ENCODE measurements at places on chromosomes 4 and X.

DNA sequence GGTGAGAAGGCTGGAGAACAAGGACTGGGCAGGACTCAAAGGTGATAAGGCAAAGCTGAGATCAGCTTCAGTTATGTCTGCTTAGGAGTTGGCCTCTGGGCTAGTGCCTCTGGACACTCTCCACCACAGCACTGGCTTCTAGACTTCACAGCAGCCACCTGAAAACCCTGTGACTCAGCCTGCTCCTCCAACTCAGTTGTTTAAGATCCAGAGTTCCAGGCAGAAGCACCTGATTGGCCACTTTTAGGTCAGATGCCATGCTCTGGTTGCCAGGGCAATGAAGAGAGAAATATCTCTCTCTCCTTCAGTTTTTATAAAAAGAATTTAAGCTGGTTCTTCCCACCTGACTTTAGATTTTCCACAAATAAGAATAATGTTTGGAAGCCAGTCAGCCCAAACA, 47.9 kb upstream of the BLTP1 start:
- no peak for DNase-seq

GRCh38 chr4:3729188-3729881, 36.9 kb upstream of the ADRA2C start:
- DNase-seq, result peak; percentile 38

DNA sequence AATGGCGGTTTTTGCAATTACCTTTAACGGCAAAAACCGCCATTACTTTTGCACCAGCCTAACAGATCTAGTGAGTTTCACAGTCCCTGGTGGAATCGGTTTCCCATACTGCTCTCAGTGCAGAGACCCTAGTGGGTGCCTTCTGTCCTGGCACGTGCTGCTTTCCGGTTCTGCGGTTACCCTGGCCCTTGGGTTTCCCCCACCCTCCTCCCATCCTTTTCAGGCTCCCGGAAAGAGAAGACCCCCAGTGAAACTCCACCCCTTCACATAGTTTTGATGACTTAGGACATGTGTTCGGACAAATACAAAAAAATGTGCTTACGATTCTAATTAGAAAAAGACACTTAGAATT, 36.9 kb downstream of the NLGN3 start:
- DNase-seq, result no peak

DNA sequence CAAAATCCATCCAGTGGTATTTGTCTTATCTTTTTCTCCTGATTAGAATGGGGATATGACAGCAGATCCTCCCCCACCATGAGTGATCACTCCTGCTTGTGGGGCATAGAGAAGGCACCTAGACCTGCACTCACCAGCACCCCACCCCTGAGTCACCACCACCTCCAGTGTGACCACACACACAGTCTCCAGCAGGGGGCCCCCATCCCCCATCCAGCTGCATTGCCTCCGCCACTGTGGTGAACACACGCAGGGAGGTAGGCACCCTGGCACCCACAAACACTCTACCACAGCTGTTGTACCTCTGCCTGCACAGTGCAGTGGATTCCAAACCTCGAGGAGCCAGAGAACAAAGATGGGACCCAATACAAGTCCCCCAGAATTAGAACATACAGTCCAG, 9.0 kb upstream of the MAGEA8 start:
- no peak for DNase-seq

DNA sequence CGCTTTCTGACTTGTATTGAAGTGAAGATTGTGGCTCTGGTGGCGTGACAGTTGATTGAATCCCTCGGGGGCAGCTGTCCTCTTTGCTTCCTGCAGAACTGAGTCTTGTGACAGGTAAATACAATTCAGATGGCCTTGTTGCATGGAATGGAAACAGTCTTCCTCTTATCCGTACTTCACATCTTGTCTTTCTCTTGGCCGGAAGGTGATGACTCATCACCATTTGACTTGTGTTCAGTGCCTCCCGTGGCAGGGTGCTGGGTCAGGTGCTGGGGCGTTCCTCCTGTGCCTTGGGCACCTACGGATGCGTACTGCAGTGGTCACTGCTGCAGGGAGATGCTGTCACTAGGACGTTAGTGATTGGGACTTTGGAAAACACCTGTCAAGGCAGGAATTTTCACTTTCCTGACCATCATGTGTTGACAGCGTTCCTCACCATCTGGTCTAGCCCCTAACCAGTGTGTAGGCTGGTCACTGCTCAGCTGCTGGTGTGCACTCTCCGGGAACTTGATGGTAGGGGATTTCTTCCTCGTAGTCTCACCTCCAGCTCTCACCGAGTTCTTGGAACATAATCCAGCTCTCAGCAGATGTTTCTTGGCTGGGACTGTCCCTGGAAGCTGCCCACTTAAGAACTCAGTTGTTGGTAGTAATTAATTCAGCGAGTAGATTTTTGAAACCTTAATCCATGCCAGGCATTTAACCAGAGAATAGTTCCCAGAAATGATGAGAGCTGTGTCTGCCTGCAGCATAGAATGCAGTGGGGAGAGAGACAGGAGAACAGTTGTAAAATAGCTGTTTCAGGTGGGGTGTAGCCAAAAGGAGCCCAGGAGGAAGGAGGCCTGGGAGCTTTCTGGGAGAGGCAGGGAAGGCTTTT, 7.2 kb downstream of the TBC1D14 start:
- no peak for DNase-seq

DNA sequence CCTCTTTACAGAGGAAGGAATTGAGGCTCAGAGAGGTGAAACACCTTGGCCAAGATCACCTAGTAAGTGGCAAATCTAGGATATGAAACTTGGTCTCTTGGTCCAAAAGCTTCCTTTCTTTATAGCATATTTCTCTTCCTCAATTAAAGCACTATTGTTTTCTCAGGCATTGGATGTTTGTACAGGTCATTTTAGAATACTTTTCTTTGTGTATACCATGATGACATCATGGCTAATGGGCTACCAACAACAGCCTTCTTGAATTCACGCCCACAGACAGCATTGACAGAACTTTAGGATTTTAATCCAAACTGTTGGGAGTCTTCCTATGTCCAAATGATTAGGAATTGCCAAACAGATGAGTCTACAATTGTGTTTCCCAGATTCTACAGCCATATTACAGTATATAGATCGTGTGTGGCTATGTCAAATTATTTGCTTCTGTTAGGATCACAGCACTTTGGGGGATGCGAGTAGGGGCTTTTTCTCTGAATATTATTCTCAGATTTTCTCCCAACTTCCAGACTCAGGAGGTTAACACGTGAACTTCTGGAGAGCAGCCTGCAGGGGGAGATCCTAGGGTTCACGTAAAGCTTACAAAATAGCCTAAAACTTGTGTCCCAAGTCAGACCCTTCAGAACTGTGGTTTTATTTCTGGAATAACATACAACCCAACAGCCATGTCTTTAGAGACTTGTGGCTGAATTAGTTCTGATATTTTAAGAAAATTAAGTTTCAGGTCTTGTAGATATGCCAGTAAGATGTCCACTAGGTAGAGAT, 191.8 kb downstream of the SHROOM3 start:
- no peak for DNase-seq

- no peak for DNase-seq
These were observed 192.2 kb downstream of the LDB2 start for GRCh38 chr4:16706251-16706650.

- DNase-seq, result peak; percentile 58
These were observed 8.0 kb downstream of the NUDT6 start for GRCh38 chr4:122914292-122914904.

GRCh38 chr4:102022343-102022742, 231.8 kb downstream of the BANK1 start:
- DNase-seq, result no peak

- no peak for DNase-seq
These were observed 915.5 kb upstream of the EPHA5 start for GRCh38 chr4:66585767-66586166.

GRCh38 chr4:166823126-166823525, 411.2 kb downstream of the SPOCK3 start:
- no peak for DNase-seq

DNA sequence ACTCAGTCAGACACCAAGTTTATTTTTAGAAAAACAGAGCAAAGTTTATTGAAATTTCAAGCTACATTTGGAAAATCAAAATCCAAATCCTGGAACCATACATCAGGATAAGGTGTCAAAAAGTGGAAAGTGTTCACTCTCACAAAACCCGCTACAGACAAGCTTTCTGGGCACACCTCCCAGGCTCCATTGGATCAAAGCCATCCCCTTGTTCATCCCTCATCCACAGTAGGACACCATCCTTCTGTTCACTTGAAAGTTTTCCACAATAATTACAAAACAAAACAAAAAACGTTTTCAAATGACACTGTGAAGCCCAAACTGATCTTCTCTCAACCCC, 62.4 kb downstream of the TSC22D3 start:
- DNase-seq, result no peak

GRCh38 chr4:7564242-7564641, 129.5 kb upstream of the PSAPL1 start:
- DNase-seq, result no peak

DNA sequence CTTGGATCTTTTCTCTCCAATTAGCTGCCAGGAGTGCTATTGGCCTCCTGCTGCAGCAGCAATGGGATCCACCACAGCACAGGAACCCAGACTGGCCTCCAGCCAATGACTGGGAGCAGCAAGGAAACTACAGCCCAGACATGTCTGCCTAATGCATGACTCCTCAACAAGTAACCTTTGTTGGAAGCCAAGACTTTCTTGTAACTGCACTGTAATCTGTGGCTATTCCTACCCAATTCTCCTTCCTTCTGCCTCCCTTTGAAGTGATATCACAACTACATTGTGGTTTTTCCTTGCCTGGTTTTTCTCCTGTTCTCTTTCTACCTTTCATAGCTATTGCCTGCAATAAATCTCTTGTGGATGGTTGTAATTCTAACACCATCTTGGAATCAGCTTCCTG, 39.8 kb downstream of the SNCA start:
- peak; percentile 43 for DNase-seq

DNA sequence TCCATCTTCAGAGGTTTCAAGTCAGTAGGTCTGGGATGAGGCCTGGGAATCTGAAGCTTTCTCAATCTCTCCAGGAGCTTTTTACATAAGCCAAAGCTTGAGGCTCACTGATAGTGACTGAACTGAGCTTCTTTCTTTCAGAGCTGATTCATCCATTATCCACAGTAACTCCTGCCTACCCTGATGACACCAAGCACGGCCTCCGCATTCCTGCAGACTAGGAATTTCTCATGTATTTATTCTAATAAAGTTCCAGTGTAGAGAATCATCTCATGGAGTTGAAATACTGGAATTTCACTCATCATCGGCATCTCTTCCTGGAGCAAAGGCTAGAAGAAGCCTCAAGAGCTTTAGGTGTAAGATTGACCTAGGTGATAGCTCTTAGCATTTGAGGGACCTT, 12.1 kb upstream of the DCTD start:
- DNase-seq, result peak; percentile 94

- DNase-seq, result no peak
These were observed 36.6 kb upstream of the HPSE start for GRCh38 chr4:83371235-83371634.

- DNase-seq, result no peak
These were observed 28.4 kb upstream of the SULT1E1 start for GRCh38 chr4:69888336-69888735.

DNA sequence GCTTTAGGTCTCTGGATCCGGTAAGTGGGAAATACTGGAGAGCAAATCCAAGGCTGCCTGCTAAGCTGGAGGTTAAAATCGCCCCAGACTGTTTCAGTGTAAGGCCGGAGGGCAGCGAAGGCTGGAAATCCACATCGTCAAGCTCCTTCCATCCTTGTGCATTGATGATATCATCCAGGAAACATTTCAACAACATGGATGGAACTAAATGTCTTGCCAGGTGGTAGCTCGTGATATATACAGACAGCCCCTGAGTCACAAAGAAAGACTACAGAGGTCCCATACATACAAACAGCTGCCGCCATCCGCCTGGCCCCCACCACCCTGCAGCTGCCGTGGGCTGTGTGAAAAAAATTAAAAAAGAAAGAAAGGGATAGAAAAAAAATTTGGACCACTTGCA, 148.9 kb upstream of the RBPJ start:
- peak; percentile 68 for DNase-seq

GRCh38 chr4:87580057-87580456, 28.3 kb upstream of the DSPP start:
- no peak for DNase-seq
